Stimulated activated CD4-positive, alpha-beta T cell treated with anti-CD3 and anti-CD28 coated beads, Interleukin-1b, Interleukin-23, amount 100 ng/mL, for 1 hour (primary cell): ENCODE measurements at places on chromosomes 2 and 18.

- DNase-seq, result no peak
Observed at GRCh38 chr2:121478996-121479745, 51.5 kb upstream of the RNU4ATAC start.

DNA sequence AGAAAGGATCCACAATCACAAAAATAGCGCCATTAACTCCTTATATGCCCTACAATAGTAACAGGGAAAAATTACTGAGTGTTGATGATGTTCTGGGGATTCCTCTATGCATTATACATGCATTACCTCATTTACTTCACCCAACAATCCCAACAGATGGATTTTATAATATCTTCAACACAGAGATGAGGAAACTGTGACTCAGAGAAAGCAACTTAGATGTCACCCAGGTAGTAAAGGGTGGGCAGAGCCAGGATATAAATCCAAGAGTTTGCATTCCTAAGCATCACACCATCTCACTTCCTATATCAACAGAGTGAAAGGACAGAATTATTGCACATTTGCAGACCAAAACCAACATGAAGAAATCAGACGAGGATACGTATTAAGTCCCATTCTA lies 144.2 kb downstream of the TCF4 start:
- no peak for DNase-seq

DNA sequence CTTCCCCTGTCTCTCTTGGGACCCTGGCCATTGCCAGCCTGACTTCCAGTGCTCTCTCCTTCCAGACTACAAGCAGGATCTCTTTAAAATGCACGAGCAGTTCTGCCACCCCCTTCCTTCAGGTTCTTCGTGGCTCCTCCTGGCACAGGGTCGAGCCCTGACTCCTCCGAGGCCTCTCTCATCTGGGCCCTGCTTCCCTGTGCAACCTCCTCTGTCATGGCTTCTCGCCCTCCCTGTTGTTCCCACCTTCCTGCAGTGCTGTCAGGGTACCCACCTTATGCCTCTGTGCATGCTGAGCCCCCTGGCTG lies 56.7 kb upstream of the RPL31 start:
- DNase-seq, result no peak

DNA sequence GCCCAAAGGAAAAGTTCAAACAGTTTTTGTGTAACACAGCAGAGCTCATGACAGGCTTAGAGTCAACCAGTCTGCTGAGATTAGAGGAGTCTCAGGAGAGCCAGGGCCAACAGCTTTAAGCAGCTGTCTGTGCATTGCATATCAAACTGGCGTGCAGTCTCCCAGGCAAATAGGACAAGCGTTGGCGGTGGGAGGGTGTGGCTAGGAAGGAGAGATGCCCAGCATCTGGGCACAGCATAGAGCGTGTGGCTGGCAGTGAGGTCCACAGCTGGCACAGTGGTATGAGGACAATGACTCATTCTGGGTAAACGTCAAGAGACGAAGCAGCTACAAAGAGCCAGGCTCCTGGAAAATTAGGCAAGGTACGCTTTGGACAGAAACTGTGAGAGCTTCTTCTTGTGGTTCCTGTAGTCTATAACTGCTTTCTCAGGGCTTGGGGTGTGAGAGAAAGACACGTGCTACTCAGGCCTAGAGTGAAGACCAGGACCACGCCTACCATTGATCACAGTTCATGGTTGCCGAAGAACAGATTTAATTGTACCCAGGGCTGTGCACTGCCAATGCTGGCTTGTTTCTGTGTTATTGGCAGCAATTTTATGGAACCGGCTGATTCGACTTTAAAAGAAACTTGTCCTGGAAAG lies 14.8 kb downstream of the ZAP70 start:
- no peak for DNase-seq

DNA sequence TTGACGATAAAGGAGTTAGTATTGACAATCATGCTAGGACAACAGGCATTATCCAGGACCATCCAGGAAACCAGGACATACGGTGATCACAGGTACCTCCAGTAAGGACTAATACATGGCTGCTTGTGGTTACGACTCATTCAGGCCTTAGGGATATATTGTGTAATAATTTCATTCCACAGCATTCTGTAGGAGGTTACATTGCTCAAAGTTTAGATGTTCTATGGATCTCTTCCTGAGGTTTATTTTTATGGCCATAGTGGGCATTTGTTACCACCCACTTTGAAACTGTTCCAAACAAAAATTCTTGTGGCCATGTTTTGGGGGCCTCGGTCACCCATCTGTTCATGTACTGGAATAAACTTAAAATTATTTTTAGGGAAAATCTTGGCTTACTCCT lies 431.6 kb downstream of the METTL4 start:
- DNase-seq, result no peak

DNA sequence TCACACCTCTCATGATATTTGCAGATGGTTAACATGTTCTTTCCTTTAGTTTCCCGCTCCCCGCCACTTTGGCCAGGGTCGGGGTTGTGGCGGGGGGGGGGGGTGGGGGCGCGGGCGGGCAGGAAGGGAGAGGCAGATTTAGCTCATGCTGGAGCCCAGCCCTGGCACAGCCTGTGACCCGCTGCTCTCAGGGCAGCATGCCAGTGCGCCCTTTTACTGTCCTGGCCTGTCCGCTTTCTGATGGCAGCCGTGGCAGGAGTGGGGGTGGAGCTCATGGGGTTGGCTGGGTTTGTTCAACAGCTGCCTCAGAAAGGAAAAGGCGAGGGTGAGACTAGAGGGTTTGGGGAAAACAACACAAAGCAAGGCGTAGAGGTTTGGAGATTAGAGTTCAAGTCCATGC lies 56.1 kb downstream of the TNP1 start:
- DNase-seq, result no peak

DNA sequence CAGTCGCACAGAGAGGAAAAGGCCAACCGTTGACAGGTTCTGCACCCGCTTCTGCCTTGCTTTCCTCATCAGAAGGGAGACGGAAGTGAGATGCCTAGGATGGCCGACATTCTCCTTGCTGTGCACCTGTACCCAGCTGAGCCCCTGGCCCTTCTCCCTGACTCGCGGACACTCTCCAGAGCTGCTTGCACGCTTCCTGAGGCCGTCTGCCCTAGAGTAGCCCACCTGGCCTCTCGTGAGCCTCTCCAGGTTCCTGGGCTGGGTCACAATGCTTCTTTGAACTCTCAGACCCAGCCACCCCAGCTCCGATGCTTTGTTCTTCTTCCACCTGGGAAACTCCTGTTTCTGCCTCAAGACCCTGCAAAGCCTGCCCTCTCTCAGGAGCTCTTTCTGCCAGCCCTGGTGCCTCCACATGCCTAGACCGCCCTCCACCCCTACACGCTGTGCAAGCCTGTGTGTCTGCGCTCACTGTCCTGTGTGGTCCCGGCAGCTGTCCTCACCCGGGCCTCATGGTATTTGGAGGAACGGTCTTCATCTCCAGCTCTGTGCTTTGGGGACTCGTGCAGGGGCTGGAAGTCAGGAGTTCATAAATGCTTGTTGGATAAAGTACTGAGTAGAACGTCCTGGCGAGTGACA lies 345.4 kb upstream of the SALL3 start:
- DNase-seq, result no peak

DNA sequence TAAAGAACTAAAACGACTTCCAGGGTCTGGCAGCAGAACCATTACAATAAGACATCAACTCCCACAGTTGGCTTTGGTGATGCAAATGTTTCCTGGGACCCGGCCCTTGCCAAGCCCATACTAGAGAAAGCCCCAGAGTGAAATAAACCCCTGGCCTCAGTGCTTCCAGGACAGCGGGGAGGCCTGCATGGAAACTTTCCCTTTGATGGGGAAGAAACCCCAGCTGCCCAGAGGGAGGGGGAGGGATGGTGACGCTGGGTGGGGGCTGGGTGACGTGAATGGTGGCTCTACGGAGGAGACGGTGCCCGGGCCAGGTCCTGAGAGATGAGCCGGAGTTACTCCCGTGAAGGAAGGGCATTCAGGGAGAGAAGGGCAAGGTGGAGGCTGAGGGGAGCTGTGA lies 27.5 kb downstream of the INHBB start:
- DNase-seq, result no peak

DNA sequence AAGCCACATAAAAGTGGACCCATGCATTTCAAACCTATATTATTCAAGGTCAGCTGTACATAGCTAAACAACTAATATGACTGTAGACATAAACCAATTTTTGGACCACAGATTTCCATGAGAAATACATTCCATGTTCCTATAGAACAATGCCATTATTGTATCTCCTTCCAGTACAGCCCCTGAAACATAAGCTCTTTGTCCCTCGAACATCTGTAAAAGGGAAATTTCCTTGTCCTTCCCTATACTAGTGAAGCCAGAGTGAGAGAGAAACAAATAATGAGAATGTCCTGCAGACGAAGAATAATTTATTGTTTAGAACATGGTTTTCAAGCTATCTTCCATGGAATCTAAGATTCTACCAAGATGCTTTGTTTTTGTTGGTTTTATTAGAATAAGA lies 75.3 kb downstream of the GORASP2 start:
- no peak for DNase-seq

- DNase-seq, result no peak
Observed at GRCh38 chr18:48215876-48216638, 193.1 kb downstream of the ZBTB7C start.

DNA sequence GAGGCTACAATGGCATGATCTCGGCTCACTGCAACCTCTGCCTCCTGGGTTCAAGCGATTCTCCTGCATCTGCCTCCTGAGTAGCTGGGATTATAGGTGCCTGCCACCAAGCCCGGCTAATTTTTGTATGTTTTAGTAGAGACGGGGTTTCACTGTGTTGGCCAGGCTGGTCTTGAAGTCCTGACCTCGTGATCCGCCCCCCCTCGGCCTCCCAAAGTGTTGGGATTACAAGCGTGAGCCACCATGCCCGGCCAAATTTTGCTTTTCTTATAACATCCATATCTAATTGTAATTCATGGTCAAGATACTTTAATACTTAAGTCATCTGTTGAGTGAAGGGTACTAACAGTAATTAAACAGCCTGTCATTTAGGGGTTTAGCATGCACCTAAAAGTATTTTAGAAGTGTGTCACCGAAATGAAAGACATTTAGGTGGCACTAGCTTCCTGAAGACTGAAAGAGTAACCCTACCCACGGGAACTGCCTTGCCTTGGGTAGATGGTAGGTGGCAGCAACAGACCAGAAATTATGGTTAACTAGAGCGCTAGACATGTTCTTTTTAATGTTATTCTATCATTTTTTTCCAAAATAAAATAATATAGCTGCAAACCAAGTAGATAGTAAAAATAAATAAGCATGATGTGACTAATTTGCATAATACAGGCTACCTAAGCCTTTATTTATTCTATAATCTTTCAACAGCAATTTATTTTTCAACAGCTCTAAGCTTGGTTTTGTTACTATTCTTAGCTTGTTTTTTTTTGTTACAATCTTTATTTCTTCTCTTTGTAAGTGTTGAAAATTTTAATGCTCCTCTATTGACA lies 8.6 kb upstream of the ACYP2 start:
- DNase-seq, result no peak

DNA sequence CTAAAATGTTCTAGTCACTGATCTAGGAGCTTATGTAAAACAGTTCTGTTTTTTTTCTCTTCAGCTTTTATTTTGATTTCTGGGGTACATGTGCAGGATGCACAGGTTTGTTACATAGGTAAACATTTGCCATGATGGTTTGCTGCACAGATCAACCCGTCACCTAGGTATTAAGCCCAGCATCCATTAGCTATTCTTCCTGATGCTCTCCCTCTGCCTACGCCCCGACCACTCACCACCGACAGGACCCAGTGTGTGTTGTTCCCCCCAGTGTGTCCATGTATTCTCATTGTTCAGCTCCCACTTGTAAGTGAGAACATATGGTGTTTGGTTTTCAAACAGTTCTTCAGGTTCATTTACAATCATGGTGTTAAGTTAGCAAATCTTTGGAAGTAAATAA lies 84.8 kb upstream of the PROKR1 start:
- DNase-seq, result no peak

GRCh38 chr2:135792401-135793150 lies 44.4 kb downstream of the LCT start:
- DNase-seq, result no peak

- DNase-seq, result no peak
Observed at GRCh38 chr2:39512941-39513340, 75.9 kb upstream of the MAP4K3 start.

- no peak for DNase-seq
Observed at GRCh38 chr2:209391776-209392401, 32.0 kb upstream of the MAP2 start.

DNA sequence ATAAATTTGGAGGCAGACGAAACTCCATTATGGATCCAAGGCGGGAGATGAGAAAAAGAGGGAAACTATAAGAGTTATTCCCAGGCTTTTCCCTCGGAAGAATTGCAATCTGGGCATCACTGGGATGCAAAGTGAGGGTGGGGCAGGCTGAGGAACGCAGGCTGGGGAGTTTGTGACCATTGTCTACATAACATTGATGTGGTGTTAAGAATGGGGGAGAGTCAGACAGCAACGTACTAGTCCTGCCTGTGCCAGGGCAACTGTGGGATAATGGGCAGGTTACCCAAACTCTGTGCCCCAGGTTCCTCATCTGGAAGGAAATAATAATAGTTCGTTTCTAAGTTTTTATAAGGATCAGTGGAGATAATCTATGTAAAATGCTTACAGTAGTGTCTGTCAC lies 84.4 kb upstream of the SIX2 start:
- DNase-seq, result no peak

- DNase-seq, result no peak
Observed at GRCh38 chr2:61214171-61214570, 52.2 kb downstream of the C2orf74 start.

DNA sequence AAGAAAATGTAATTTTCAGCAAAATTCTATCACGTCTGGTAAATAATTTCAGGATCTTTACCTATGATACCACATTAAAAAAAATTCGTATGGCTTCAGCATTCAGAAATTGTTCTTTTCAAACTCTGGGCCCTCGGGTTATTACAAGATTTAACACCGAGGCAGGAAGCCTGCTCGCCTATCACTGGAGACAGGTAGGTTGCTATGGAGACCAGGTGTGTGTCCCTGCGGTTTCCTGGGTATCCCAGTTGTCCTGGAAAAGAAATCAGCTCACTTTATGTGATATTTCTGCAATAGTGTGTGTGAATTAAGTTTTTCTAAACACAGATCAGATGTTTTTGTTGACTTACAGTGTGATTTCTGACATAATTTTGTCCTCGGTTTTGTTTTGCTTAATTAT lies 14.2 kb downstream of the HPCAL1 start:
- DNase-seq, result no peak

- no peak for DNase-seq
Observed at GRCh38 chr2:2222931-2223330, 108.1 kb downstream of the MYT1L start.

DNA sequence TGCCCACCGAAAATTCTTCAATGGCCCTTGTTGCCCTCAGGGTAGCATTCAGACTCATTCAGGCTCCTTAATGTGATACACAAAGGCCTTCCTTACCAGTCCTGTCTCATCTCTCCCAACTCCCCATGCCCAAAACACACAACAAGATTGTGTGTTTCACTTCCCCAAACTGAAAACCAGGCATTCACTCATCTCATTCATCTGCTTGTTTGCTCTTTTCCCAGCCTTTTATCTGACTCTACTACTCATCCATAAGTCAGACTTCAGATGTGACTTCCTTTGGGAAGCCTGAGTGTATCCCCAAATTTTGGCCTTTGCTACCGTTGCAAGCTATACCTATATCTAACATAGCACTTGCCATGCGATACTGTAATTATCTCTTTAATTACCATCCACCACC lies 9.7 kb upstream of the SLC39A10 start:
- no peak for DNase-seq

- DNase-seq, result no peak
Observed at GRCh38 chr2:98912957-98913915, 22.8 kb downstream of the CRACDL start.
